ENCODE measurements at places on chromosomes 11 and 22. TPM values are rescaled to one million over a fixed set of nuclear protein-coding genes. Genes with fewer than 3 reads are reported as not detected.

The TIMP3 gene
- polyA plus RNA-seq, result 8.9 TPM

The CHRM1 gene
- not detected for polyA plus RNA-seq

The RCE1 gene
- 17.6 TPM for polyA plus RNA-seq

The MAP4K2 gene
- 4.7 TPM for polyA plus RNA-seq

The CARNS1 gene
- 0.29 TPM for polyA plus RNA-seq

The ADM2 gene
- polyA plus RNA-seq, result 2.2 TPM

The GLYATL1 gene
- 0.08 TPM for polyA plus RNA-seq

The C22orf31 gene
- polyA plus RNA-seq, result 0.26 TPM

The AGBL2 gene
- polyA plus RNA-seq, result 1.7 TPM

The PHOX2A gene
- polyA plus RNA-seq, result not detected

The SLC37A4 gene
- 7.3 TPM for polyA plus RNA-seq

The SLC29A2 gene
- 4.7 TPM for polyA plus RNA-seq

The AAMDC gene
- polyA plus RNA-seq, result 35.2 TPM

The NRGN gene
- polyA plus RNA-seq, result 3.1 TPM

The HEPN1 gene
- not detected for polyA plus RNA-seq

The ESAM gene
- 16.8 TPM for polyA plus RNA-seq

The FBXO7 gene
- 15.0 TPM for polyA plus RNA-seq

The C11orf42 gene
- polyA plus RNA-seq, result not detected

The NLRP10 gene
- not detected for polyA plus RNA-seq

The SMC1B gene
- 0.04 TPM for polyA plus RNA-seq

The PPFIBP2 gene
- 27.4 TPM for polyA plus RNA-seq

The APOBEC3F gene
- polyA plus RNA-seq, result 5.2 TPM

The MMP8 gene
- polyA plus RNA-seq, result not detected

The APOL1 gene
- polyA plus RNA-seq, result 10.5 TPM

The MS4A2 gene
- polyA plus RNA-seq, result 0.08 TPM

The OR52I2 gene
- not detected for polyA plus RNA-seq

The PDE2A gene
- 7.6 TPM for polyA plus RNA-seq

The UBXN1 gene
- polyA plus RNA-seq, result 109 TPM

The NLRP14 gene
- not detected for polyA plus RNA-seq

The PTPN5 gene
- 0.47 TPM for polyA plus RNA-seq

The CAPN5 gene
- polyA plus RNA-seq, result 26.6 TPM

The KCNA4 gene
- polyA plus RNA-seq, result not detected

The GGTLC3 gene
- not detected for polyA plus RNA-seq

The PHF21B gene
- 0.25 TPM for polyA plus RNA-seq

The PLAAT5 gene
- 0.12 TPM for polyA plus RNA-seq

The CALCB gene
- 0.06 TPM for polyA plus RNA-seq

The RFPL1 gene
- polyA plus RNA-seq, result not detected

The RNASEH2C gene
- 41.8 TPM for polyA plus RNA-seq

The SMTNL1 gene
- not detected for polyA plus RNA-seq

The MTA2 gene
- 76.2 TPM for polyA plus RNA-seq

The YIF1A gene
- 63.1 TPM for polyA plus RNA-seq

The CD151 gene
- 108 TPM for polyA plus RNA-seq

The KRTAP5-1 gene
- not detected for polyA plus RNA-seq

The PGA4 gene
- 9.5 TPM for polyA plus RNA-seq

The OR51B4 gene
- not detected for polyA plus RNA-seq

The GDPD4 gene
- polyA plus RNA-seq, result not detected

The SLC22A6 gene
- polyA plus RNA-seq, result not detected

The HBD gene
- polyA plus RNA-seq, result not detected

The POU2AF3 gene
- polyA plus RNA-seq, result 3.8 TPM

The SLC15A3 gene
- 6.5 TPM for polyA plus RNA-seq

The OR5A1 gene
- not detected for polyA plus RNA-seq

The KRTAP5-9 gene
- 0.92 TPM for polyA plus RNA-seq

The NAV2 gene
- 4.3 TPM for polyA plus RNA-seq

The ART1 gene
- polyA plus RNA-seq, result not detected

The MUC15 gene
- 19.1 TPM for polyA plus RNA-seq

The DRD2 gene
- 0.06 TPM for polyA plus RNA-seq

The BTBD18 gene
- 0.02 TPM for polyA plus RNA-seq

The GRM5 gene
- polyA plus RNA-seq, result not detected

Data from esophagus (tissue), 2 donors.